Lung (tissue), 17 donors: ENCODE measurements at places on chromosomes 16 and 17. TPM values are rescaled to one million over a fixed set of nuclear protein-coding genes. Genes with fewer than 3 reads are reported as not detected.

PRKCA gene
- 5.2 TPM for polyA plus RNA-seq

XPO6 gene
- 52.9 TPM for polyA plus RNA-seq

ACACA gene
- polyA plus RNA-seq: 26.0 TPM

LRRC36 gene
- 18.8 TPM for polyA plus RNA-seq

PHF23 gene
- polyA plus RNA-seq: 27.2 TPM

TBC1D3C gene
- 1.2 TPM for polyA plus RNA-seq
